ENCODE measurements at places on chromosomes 5 and 9. TPM values are rescaled to one million over a fixed set of nuclear protein-coding genes. Genes with fewer than 3 reads are reported as not detected.

GRCh38 chr9:18023332-18023731, 444.5 kb downstream of the SH3GL2 start:
- no peak overlapping the region for H3K4me3 ChIP-seq
- no peaks in the 10 kb centered on the region for H3K4me1 ChIP-seq
- DNase-seq, result no peak
- H3K36me3 ChIP-seq, result no peaks in the 10 kb centered on the region
- H3K27me3 ChIP-seq, result no peaks in the 10 kb centered on the region

DNA sequence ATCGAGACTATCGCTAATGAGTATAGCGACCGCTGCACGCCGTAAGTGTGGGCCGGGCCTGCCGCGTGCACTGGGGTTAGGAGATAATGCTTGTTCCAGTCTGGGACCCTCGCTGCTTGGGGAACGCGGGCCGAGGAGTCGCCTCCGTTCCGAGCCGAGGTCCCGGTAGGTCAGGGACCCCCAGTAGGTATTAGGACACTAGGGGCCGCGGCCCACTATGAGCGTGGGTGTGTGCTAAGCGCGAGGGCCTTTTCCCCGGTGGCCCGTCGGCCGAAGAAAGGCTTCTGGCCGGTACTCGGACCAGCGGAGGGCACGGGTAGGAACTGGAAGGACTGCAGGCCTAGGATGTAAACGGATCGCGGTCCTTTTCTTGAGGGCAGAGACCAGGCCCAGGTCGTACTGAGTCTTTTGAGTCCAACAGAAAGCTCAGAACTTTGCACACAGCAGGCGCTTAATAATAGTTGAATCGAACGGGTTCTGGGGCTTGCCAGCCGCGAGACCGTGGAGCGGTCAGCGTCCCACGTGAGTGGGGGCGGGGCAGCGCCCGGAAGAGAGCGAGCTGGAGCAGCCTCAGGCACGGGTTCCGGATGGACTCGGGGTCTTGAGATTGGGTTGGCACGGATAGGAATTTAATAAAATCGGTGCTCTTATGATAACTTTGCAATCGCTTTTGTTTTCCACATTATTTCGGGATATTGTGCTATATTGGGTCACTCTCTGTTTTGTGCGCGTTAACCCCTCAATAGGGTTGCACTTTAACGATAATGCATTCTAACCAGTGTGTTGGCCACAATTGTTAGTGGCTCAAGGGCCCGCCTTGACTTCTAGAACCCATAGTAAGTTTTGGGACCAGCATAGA, 733 bp downstream of the HSPA4 start:
- H3K36me3 ChIP-seq, result no peaks in the 10 kb centered on the region
- DNase-seq, result peak; percentile 72
- peak overlapping the region; percentile 96 for H3K4me3 ChIP-seq

DNA sequence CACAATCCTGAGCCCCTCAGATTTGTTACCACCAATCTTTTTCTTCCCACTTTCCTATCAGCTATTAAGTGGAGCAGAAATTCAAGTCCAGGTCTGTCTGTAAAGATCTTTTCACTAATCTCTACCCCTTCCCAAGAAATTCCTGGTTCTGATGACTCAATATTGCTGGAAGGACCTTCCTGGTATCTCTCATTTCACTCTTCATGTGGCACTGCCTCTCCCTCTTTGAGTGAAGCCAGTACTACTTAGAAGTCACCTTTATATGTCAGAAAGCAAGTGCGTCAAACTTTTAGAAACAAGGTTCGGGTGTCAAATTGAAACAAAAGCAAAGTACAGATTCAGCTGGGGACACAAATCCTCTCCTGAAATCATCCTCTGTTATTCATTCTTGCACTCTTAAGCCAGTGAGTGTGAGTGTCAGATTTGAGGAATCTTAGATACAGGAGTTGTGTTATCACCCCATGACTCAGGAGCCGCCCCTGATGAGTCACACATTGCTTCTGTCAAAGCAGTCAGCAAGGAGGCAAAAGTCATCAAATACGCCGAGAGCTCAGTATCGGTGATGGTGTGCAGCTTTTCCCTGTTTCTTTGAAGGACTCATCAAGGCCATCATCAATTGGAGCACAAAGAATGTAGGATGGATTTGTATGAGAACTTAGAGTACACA, 313.0 kb downstream of the CETN3 start:
- no peaks in the 10 kb centered on the region for H3K27me3 ChIP-seq
- H3K27ac ChIP-seq, result no peak overlapping the region
- H3K36me3 ChIP-seq, result no peaks in the 10 kb centered on the region
- H3K4me1 ChIP-seq, result no peaks in the 10 kb centered on the region
- DNase-seq, result no peak

GRCh38 chr9:133845440-133845839, 107.3 kb upstream of the SARDH start:
- H3K36me3 ChIP-seq, result no peaks in the 10 kb centered on the region
- no peak overlapping the region for H3K27ac ChIP-seq
- DNase-seq, result peak; percentile 87
- H3K27me3 ChIP-seq, result no peaks in the 10 kb centered on the region

GRCh38 chr5:106241409-106241808, 1429.3 kb downstream of the EFNA5 start:
- no peaks in the 10 kb centered on the region for H3K27me3 ChIP-seq
- DNase-seq, result no peak
- no peak overlapping the region for H3K27ac ChIP-seq
- H3K4me3 ChIP-seq, result no peak overlapping the region

Gene C5orf22
- total RNA-seq, result 17.5 TPM

Gene NDUFA8
- 106 TPM for total RNA-seq
